ENCODE measurements at places on chromosomes 12 and 14. TPM values are rescaled to one million over a fixed set of nuclear protein-coding genes. Genes with fewer than 3 reads are reported as not detected.

DNA sequence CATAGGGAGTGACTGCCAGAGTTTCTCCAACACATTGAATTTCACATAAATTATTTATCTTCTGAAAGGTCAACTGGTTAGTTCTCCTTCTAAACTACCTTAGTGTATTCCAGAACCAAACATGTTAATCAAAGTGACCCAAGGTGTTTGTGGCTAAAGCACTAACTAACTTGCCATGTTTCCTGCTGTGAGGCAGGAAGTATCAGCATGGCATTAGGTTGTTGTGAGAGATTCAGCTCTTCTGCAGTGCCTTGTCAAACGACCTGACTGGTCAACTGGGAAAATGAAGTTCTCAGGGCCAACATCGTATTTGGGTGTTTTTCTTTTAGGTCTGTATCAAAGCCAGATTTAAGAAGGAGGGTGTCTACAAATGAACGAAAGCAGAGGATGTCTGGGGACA is 448.1 kb downstream of the APAF1 start:
- no peak for DNase-seq

DNA sequence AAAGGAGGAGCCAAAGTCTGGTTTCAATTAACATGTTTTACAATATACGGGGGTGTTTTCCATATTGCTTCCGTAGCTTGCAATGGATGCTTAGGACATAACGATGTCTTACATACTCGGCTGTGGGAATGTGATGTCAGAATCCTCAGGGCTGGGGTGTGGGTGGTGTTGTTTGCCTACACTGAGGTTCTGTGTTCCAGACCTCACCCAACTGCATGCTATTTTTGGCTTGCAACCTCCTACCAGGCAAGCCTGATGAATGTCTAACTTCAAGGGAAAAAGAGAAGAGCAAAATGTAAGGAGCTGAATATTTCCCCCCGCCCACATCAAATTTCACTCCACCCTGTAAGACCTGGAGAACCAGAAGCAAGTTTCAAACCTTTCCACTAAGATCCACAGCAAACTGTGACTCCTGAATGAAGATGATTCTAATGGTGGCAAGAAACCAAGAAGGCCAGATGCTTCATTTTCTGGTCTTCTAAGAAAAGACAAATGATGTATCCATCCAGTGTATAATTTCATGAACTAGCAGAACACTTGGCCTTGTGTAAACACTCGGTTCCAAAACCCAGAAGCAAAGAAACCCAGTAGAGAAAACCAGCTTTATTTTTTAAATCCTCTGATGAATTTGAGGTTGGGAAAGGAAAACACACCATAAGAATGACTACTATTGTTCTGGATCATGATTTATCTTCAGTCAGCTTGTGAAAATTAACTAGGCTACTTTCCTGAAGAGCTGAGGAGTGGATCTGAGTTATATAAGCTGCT is 227.9 kb downstream of the DACT1 start:
- no peak for DNase-seq

DNA sequence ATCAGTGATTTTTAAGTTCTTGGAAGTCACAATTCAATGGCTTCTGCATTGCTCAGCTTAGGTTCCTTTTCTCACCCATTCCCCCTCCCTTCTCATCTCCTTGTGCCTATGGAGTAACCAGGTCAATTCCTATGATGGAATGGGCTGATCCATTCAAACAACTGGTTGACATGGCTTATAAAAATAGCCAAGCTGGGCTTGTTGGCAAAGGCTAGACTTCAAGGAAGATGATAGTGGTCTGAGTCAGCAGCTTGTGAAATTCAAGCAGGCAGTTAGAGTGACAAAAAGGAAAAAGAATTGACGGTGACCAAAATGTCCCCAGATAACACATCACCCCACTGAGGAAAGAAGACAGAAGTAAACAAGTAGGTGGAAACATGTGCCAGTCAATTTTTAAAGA is 119.9 kb upstream of the PCED1B start:
- no peak for DNase-seq

DNA sequence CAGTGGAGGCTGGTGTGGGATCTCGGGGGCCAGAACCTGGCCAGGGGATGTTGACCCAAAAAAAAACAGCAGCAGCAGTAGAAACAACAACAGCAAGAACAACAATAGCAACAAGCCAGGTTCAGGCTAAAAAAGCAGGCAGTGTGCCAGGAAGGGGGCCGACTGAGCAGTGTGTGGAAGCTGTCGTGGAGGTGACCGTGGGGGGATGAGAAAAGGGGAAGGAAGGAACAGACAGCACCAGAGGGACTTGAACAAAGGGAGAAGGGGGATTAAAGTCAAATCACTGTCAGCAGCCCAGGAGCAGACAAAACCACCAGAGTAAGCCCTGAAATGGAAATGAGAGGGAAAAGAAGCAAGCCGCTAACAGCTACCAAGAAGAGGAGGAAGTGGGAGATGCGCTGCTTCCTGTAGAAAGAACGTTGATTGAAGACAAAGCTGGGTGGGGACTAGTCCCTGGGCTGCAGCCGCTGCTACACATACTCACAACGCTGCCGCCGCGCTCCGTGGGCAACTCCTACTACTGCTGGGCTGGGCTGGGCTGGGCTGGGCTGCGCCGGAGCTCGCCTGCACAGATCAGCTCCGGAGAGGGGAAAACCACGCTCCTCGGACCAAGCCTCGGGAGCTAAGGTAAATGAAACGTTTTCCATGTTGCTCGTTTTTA is at the start of gene GNG2:
Gene GNG2, plus strand, starts transcription at position 449 of the 661 bp plus-strand sequence. CDS start 90,067 bp downstream, outside the sequence.
- peak; percentile 49 for DNase-seq

- DNase-seq, result no peak
These were observed 168.6 kb downstream of the ALX1 start for GRCh38 chr12:85448548-85449139.

SLCO1A2 gene
- 0.26 TPM for polyA plus RNA-seq

AGAP2 gene
- polyA plus RNA-seq, result 1.2 TPM

Measured in right renal pelvis (tissue), 4 donors.